Epithelial cell of umbilical artery (primary cell): ENCODE measurements at places on chromosomes 11 and 22. TPM values are rescaled to one million over a fixed set of nuclear protein-coding genes. Genes with fewer than 3 reads are reported as not detected.

The GGTLC2 gene
- not detected in 2 replicates for total RNA-seq

The MIOX gene
- total RNA-seq: not detected in 2 replicates

The OR52E1 gene
- not detected in 2 replicates for total RNA-seq

The AIP gene
- 80.1 and 97.4 TPM in 2 replicates for total RNA-seq

The SELENOM gene
- 34.0 and 54.9 TPM in 2 replicates for total RNA-seq

The P2RX3 gene
- not detected in 2 replicates for total RNA-seq

The EHF gene
- 0.15 TPM in 1 of 2 replicates, not detected in the other for total RNA-seq

The KRTAP5-3 gene
- total RNA-seq: not detected in 2 replicates

The NAALADL1 gene
- total RNA-seq: 5.5 and 9.7 TPM in 2 replicates

The MIEF1 gene
- total RNA-seq: 20.8 and 21.1 TPM in 2 replicates

The OR52N1 gene
- total RNA-seq: not detected in 2 replicates

The LRRC56 gene
- total RNA-seq: 0.30 and 0.32 TPM in 2 replicates

The OR2D3 gene
- total RNA-seq: not detected in 2 replicates

The OR51B5 gene
- total RNA-seq: not detected in 2 replicates

The TMEM45B gene
- total RNA-seq: 0.46 and 0.65 TPM in 2 replicates

The H19 gene
- 9.1 and 19.2 TPM in 2 replicates for total RNA-seq

The HOATZ gene
- total RNA-seq: not detected in 2 replicates

The CALCB gene
- total RNA-seq: 0.30 TPM in 1 of 2 replicates, not detected in the other

The GUCD1 gene
- 130 and 152 TPM in 2 replicates for total RNA-seq
